ENCODE measurements at places on chromosomes 6 and 20. TPM values are rescaled to one million over a fixed set of nuclear protein-coding genes. Genes with fewer than 3 reads are reported as not detected.

PRND gene
- not detected for total RNA-seq

TIAM2 gene
- 2.6 TPM for total RNA-seq

HTR1E gene
- not detected for total RNA-seq

GRCh38 chr6:30743099-30744053 lies 889 bp upstream of the FLOT1 start:
- H3K27me3 ChIP-seq = no peaks in the 10 kb centered on the region
- H3K36me3 ChIP-seq = peaks cover 9% of the 10 kb centered on the region
- H3K4me1 ChIP-seq = peaks cover 53% of the 10 kb centered on the region
- H3K4me3 ChIP-seq = peak overlapping the region; percentile 95
- peak; percentile 23 for DNase-seq

DNA sequence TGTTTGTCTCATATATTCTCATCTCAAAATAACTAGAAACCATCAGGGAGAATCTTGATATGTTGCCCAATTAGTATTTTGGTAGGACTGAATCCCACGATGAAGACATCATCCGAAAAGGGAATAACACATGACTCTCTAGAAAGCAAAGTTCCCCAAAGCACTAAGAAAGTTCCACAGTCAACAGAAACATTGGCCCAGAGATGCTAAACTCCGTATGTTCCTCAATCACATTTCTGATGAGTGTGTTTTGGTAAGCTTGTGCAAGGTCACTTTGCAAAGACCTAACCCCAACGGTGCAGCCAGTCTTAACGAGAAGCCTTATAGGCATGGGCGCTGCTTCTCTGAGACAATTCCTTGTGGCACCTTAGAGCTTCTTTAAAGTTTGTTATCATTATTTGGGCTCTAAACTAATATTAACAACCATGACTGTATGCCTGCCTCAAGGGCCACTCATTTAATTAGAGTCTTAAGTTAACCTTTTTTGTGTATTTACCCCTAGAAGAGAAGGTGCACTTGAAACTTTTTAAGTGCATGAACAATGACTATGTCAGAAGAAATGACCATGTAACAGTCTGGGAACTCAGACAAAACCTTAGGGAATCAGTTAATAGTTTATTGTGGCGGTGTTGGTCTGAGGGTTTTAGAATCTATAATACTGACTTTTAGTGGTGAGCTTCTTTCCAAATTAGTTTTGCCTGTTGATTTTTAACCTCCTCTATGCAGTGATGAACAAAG lies 202.0 kb upstream of the RAB32 start:
- H3K27ac ChIP-seq = no peak overlapping the region
- H3K36me3 ChIP-seq = no peaks in the 10 kb centered on the region
- no peaks in the 10 kb centered on the region for H3K4me1 ChIP-seq
- no peak for DNase-seq

DNA sequence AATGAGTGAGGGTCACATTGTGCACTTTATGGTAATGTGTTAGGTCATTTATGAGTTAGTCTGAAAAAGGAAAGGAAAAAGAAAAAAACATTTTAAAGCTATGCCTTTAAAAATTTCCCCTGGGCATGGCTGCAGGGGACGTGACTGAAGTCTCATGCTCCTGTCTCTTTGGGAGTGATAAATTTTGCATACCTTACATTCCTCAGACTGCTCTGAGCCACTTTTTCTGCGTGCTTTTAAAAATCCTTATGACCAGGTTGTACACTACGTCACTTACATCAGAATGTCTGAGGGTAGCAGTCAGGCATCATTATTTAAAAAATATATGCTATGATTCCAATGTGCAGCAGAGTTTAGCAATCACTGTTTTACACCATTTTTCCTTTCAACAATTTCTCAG lies 121.2 kb downstream of the RFPL4B start:
- H3K27ac ChIP-seq = no peak overlapping the region
- no peak overlapping the region for H3K4me3 ChIP-seq
- no peaks in the 10 kb centered on the region for H3K36me3 ChIP-seq
- H3K27me3 ChIP-seq = no peaks in the 10 kb centered on the region
- no peaks in the 10 kb centered on the region for H3K4me1 ChIP-seq

GRCh38 chr6:15507746-15508145 lies 155.1 kb downstream of the DTNBP1 start:
- H3K27ac ChIP-seq = peak overlapping the region; percentile 72
- no peaks in the 10 kb centered on the region for H3K27me3 ChIP-seq
- peaks cover 8% of the 10 kb centered on the region for H3K36me3 ChIP-seq
- H3K4me3 ChIP-seq = no peak overlapping the region

GRCh38 chr6:14440940-14441781 lies 323.6 kb downstream of the CD83 start:
- no peaks in the 10 kb centered on the region for H3K36me3 ChIP-seq
- DNase-seq = no peak
- H3K4me3 ChIP-seq = no peak overlapping the region
- H3K4me1 ChIP-seq = peaks cover 4% of the 10 kb centered on the region

- no peaks in the 10 kb centered on the region for H3K4me1 ChIP-seq
- no peak for DNase-seq
- no peaks in the 10 kb centered on the region for H3K36me3 ChIP-seq
- H3K4me3 ChIP-seq = no peak overlapping the region
- H3K27ac ChIP-seq = no peak overlapping the region
Observed at GRCh38 chr6:10081075-10081474, 333.8 kb downstream of the TFAP2A start.

DNA sequence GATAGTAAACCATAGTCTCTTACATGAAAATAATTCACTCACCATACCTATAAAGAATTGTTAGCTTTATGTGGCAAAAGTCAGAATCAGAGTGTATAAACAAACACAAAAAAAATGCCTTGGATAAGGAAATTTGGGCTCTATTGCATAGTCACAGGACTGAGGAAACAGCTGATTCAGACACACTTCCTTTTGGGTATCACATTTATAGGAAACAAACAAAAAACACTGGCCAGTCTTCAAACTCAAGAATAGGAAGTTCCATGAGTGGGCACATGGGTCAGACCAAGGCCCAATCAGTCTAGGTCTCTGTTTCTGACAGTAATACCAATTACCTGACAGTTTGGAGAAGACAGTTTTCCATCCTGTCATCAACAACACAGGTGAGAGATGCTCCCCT lies 8.0 kb downstream of the SLC18B1 start:
- DNase-seq = no peak
- no peak overlapping the region for H3K27ac ChIP-seq
- no peak overlapping the region for H3K4me3 ChIP-seq
- H3K4me1 ChIP-seq = peaks cover 21% of the 10 kb centered on the region

DNA sequence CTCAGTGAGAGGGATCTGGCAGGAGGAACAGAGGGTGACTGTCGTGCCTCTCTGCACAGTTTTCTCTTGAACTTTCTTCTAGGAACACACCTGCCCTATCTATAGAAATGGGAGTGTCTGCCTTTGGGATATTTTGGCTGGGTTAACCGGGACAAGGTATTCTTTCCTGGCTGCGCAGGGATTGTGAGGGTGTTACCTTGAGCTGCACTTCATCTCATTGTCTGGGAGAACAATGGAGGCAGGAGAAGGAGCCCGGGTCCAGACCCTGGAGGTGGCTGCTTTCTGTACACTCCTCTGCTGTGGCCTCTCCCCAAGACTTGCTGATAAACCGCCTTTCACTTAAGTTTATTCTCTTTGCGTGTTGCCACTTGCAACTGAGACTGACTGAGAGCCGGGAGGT lies 192.8 kb downstream of the TBXT start:
- peaks cover 15% of the 10 kb centered on the region for H3K27me3 ChIP-seq
- H3K4me1 ChIP-seq = no peaks in the 10 kb centered on the region
- no peak overlapping the region for H3K27ac ChIP-seq
- H3K4me3 ChIP-seq = no peak overlapping the region
- H3K36me3 ChIP-seq = no peaks in the 10 kb centered on the region
